ENCODE measurements at places on chromosomes 4 and X.

- DNase-seq, result no peak
Observed at GRCh38 chrX:11059933-11060332, 51.2 kb upstream of the HCCS start.

GRCh38 chr4:183146478-183146877 lies 47.4 kb downstream of the WWC2 start:
- DNase-seq, result peak; percentile 54

DNA sequence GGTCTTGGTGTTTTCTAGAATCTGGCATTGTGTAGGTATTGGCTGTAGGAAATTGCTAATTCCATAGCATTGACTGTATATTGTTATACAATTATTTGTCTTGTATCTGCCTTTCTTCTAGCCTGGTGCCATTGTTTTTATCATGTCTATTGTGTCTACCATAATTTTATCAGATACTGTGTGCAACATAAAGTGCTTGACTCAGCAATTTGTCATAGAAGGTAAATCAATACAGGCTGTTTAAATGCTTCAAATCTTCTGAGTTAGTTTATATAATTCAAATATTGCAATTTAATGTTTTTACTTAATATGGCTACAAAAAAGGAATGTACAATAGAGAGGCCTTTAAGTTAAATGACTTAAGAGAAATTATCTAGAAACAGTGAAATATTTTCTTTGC lies 263.3 kb upstream of the UGT8 start:
- DNase-seq, result no peak

GRCh38 chr4:113145519-113146291 lies 96.3 kb downstream of the ANK2 start:
- peak; percentile 44 for DNase-seq

DNA sequence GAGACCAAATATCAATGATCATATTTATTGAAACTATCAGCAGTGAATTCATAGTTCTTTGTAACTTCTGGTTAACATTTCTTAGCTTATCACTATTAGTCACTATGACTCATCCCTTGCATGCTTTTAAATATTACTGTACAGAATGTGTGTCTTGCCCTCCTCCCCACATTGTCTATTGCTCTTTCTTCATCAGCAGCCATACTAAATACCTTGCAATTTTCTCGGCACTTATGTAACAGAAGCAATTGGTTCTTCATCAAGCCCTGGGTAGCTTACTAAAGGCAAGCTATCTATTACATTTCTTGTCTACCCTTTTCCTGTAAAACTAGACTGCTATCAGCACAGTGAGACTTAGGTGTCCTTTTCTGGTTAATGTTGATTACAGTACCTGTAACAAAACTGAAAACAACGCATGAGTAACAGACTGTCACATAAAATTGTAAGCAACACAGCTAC lies 8.2 kb downstream of the KLHL4 start:
- DNase-seq, result no peak

DNA sequence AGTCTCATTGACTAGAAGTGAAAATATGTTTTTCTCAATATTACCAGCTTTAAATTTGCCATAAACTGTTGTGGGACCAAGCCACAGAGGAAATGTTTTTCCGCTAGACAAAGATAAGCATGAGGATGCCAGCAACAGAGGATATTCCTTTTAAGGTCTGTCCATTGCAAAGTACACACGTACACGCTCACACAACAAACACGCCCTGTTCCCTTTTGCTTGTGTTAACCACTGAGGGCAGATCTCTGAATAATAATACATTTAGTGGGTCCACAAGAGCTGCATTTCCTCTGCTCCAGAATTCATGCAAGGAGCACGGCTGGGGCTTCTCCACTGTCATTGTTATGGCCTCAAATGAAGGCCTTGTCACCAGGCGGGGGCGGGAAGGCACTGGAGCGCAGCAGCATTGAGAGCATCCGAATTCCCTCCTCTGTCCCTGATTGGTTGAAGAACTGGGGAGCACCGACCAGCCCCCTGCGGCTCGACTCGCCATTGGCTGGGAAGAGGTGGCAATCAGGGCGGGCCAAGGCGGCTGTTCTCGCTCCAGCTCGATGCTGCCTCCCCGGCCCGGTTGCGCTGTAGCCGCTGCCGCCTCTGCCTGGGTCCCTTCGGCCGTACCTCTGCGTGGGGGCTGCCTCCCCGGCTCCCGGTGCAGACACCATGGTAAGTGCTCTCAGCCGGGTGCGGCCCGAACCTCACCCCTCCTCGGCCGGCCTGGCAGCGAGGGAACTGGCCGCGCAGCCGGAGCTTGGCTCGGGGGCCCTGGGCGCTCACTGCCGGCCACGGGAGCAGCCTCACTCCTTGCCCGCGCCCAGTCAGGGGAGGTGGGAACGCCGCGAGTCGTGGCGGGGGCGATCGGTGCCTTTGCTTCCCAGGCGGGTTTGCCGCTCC lies at the start of gene GUCY1B1:
GUCY1B1 (plus strand) TSS at position 541 of the 891 bp plus-strand sequence; CDS start at position 661, 120 bp downstream.
- peak; percentile 99 for DNase-seq

GRCh38 chrX:69284491-69284890 lies 119.2 kb upstream of the PJA1 start:
- no peak for DNase-seq

GRCh38 chr4:48698029-48698971 lies 81.8 kb downstream of the FRYL start:
- DNase-seq, result peak; percentile 49

GRCh38 chr4:162366146-162366545 lies 202.3 kb upstream of the FSTL5 start:
- no peak for DNase-seq

- no peak for DNase-seq
Observed at GRCh38 chrX:1222531-1223241, 10.2 kb upstream of the CRLF2 start.

- DNase-seq, result no peak
Observed at GRCh38 chr4:82038936-82039335, 334.9 kb downstream of the HNRNPD start.

DNA sequence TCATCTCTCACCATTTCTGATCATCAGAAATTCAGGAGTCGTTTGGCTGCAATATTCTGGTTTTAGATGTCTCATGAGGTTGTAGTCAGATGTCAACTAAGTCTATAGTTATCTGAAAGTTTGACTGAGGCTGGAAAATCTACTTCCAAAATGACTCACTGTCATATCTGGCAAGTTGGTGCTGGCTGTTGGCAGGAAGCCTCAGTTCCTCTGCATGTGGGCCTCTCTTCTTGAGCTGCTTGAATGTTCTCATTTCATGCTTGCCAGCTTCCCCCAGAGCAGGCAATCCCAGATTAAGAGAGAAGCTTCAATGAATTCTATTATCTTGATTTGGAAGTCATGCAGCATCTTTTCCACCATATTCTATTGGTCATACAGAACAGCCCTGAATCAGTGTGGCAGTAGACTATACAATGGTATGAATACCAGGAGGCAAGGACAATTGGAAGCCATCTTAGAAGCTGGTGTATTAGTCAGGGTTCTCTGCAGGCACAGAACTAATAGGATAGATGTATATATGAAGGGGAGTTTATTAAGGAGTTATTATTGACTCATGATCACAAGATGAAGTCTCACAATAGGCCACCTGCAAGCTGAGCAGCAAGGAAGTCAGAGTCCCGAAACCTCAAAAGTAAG lies 46.8 kb upstream of the ELF2 start:
- DNase-seq, result peak; percentile 61

DNA sequence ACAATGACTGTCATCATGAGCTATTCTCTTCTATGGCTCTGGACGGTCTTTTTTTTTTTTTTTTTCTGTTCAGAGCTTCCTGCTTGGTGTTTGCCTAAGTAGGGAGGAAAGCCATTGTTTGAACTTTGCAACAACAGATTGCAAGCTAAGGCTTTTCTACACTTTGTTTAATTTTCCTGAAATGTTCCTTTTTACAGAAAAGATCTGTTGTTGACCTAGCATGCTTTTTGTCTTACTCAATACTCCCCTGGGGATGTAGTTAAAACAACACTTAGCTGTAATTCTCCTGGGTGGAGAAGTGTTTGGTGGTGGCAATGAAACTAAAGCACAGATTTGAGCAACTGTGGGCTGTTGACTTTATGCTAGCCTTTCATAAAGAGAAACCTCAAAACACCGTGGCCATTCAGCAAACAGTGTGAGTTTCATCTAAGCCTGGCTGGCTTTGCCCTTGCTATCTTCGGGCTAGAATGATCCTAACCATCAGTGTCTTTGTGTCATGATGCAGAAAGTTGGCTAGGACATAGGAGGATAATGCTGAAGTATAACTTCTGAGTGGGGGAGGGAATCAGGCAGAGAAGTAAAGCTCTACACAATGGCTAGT lies 110.5 kb downstream of the ANXA3 start:
- peak; percentile 30 for DNase-seq

All from Ammon's horn (tissue), 1 donor.